SK-N-MC (cell line): ENCODE measurements at places on chromosomes 11 and 22.

GRCh38 chr11:120224972-120225909 is 14.4 kb downstream of the OAF start:
- DNase-seq, result no peak

- DNase-seq, result no peak
Observed at GRCh38 chr22:23216461-23217170, 36.3 kb downstream of the BCR start.

DNA sequence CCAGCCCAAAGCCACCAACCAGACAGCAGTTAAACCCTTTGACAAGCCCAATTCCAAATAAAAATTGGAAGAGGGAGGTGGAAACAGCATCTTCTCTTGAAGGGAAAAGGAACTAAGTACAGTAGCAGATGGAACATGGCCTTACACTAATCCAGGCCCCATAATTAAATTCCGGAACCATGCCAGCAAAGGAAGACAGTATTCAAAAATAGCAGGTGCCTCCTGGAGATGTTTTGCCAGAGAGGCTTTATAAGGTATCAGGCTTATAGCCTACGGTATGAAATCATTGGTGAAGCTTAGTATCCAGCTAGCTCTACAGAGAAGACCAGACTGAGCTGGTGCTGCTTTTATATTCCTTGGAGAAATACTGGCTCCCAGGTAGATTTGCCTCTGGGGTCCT is 344.1 kb upstream of the API5 start:
- DNase-seq, result no peak

DNA sequence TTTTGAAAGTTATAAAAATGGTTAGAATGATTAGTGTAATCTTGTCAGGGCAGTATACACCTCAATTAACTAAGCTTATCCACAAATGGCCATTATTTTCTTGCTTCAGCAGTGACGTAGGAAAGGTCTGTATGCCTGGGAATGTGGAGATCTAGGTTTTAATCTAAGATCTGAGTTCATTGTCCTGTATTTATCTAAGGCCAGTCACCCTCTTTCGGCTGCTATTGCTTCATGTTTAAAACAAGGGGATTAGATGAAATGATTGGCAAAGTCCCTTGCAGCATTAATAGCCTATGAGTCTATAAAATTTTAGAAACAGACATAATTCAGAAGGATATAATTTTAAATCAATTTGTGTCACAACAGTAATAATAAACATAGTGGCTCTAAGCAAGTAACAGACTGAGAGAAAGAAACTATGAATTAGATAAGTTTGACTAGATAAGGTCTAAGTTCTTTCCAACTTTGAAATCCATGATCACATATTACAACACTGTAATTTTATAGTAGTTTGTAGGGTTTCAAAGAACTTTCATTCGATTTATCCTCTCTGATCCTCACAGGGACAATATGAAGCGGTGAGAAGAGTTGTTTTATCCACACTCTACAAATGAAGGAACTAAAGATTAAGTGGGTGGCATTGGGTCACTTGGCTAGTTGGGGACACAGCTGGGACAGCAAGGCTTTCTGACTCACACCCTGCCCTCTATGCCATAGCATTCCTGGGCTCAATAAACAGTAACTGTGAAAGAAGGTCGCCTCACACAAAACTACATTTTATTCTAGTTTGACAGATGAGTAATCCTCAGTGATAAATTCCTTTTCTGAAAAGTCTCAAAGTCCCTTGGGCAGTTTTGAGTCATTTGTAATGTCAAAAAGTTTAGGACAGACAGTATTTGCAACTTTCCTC is 60.6 kb upstream of the RDX start:
- no peak for DNase-seq

- no peak for DNase-seq
Observed at GRCh38 chr22:36577019-36577418, 48.1 kb upstream of the EIF3D start.

- DNase-seq, result no peak
Observed at GRCh38 chr11:107359701-107360100, 97.9 kb downstream of the CWF19L2 start.

DNA sequence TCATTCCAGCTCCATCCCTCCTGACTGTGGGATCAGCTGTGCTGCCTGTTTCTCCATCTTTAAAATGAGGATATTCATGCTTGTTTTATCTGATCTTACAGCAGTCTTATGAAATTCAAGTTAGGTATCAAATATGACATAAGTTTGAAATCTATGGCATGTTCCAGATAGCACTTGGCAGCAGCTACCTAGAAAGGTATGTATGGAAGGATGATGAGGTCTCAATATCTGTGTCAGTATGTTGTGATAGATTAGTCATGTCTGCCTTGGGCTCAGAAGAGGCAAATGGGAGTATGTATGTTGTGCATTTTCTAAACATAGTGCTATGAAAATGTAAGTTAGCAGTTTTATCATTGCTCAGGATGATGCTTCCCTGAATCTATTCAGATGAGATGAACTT is 122.1 kb downstream of the NAV2 start:
- no peak for DNase-seq

GRCh38 chr11:76794371-76795289 is 11.5 kb downstream of the TSKU start:
- DNase-seq, result no peak

DNA sequence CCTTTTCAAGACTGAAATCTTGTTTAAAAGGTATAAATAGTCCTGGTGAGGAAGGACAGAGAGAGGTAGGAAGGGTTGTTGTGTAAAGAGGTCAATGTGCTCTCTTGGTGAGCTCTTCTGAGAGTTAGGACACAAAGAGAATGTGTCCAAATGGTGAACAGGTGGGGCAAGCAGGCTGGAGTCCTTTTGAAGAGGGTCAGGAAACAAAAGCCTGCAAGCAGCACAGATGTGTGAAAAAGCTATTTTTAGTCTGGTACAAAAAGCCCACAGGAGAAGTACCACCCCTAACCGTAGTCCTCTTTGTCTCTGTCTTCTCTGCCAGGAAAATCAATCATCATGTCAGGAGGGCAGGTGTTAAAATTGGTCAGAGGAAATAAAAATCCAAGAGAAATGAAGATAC is 54.4 kb upstream of the SYN3 start:
- DNase-seq, result no peak

DNA sequence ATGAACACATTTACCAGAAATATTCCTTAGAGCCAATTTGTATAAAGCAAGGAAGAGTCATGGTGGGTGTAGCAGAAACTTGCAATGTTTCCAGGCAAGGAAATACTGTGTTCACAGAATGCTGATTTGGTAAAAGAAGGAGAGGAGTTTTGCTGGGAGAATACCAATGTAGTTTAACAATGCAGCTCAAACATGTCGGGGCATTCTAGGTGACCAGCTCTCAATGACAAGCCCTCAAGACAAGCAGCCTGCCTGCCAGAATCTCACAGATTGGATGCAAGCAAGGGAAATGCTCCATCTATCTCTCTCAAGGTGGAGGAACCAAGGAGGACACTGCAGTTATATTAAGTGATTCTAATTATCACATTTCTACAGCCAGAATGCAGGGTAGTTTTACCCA is 190.4 kb downstream of the MAML2 start:
- DNase-seq, result no peak

- no peak for DNase-seq
Observed at GRCh38 chr11:27241311-27242122, 121.5 kb downstream of the CCDC34 start.

DNA sequence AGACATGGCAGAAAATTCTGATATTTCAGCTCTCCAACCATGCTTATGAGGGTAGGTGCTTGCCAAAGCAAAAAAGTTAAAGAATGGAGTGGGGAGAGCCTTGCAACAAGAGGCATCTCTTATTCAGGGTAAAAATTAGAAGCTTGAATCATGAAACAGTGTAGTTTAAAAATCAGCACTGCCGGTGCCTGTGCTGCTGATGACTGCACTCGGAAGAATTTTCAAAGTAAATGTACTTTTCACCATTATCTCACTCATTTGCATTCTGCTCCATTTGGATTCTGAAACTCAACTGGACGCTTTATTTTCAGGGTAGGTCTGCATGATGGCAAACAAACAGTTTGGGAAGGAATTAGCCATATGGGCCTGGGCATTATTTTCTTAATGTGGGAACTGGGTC is 126.3 kb downstream of the KIRREL3 start:
- no peak for DNase-seq

DNA sequence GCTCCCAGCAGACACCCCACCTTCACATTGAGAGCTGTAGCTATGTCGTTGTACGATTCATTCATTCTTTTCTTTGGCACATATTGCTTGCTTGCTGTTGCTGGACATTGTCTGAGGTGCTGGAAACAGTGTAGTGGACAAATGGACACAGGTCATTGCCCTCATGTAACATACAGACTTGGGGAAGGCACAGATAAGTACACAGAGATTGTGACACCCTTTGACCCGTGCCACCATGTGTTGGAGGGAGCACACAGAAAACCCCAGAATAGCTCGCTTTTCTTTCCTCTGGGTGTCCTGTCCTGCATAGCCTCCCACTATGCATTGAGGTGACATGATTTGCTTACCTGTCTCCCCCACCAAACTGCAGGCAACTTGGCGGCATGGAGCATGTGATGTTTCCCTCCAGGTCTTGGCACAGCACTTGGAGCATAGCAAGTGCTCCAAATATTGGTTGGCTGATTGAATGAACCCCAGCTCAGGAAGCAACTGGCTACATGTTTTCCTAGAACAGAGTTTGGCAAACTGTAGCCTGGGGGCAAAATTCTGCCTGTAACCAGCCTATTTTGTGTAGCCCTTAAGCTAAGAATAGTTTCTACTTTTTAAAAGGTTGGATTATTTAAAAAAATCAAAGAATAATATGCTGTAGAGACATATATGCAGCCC is 30.9 kb upstream of the NECTIN1 start:
- no peak for DNase-seq

DNA sequence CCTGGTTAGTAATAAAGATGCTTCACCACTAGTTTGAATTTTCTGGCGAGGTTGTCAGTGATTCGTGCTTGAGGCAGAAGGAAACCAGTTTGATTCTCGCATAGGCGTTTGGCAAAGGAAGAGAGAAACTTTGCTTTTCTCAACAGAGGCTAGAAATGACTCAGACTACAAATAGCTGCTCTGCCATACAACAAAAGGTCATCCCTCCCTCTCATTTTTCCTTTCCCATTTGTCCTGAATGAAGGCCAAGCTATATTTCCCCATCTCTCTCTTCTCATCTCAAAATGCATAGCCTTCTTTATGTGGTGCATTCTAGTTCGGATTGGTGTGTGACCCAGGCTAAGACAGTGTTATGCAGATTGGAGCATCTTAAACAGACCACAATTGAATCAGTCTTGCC is 741.4 kb downstream of the NTM start:
- DNase-seq, result no peak

GRCh38 chr11:64880240-64881001 is 2.0 kb upstream of the EHD1 start:
- DNase-seq, result no peak

- no peak for DNase-seq
Observed at GRCh38 chr11:2697866-2698265, 1.9 kb downstream of the KCNQ1OT1 start.

DNA sequence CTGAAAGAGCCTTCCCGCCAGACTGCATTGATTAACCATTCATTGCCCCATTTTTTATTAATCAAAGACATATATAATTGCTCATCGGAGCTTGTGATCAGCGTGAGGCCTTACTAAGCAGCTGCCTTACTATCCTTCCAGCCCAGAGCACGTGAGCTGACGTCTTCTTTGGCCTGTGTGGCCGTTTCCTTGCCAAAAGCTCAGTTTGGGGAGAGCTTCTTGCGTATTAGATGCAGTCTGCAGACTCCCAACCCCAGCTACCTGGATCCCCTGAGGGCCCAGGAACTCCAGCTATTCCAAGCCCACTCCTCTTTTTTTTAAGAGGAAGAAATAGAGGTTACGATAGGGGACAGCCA is 784 bp upstream of the SLC43A3 start:
- DNase-seq, result no peak

DNA sequence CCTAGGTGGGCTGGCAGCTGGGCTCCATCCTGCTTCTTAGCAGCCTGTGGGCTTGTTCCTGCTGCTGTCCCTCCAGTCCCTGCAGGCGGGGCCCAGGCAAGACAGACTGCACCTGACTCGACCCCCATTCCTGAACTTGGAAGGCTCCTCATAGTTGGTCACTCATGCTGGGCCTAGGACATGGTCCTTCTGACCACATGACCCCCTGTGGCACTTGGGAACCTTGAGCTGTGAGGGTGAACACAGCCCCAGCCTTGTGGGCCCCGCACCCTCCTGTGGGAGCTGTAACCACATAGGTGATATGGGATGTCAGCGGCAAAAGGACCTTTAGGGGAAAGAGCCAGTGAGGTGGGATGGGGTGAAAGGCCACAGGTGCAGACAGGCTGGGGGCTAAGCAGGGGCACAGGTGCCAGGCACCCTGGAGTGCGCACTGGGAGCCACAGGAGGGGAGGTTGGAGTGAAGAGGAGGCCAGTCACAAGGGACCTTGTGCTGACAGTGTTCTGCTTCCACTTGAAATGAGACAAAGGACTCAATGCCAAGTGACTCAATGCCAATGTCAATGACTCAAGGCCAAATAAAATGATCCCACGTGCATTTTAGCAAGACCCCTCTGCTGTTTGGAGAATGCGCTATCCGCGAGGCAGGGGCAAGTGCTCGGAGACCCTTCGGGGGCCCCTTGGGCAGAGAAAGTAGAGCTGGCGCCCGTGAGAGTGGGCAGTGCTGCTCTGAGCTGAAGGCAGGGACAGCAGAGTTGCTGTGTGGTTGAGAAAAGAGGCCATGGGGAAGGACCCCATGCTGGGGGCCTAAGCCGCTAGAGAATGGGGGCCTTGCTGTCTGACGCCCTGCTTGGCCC is 90.7 kb downstream of the MORC2 start:
- no peak for DNase-seq

GRCh38 chr22:44102121-44102520 is 78.0 kb downstream of the PARVB start:
- no peak for DNase-seq

- no peak for DNase-seq
Observed at GRCh38 chr11:66285250-66285947, 3.5 kb downstream of the YIF1A start.

GRCh38 chr11:83157594-83158356 is 844 bp downstream of the PCF11 start:
- DNase-seq, result no peak

- DNase-seq, result no peak
Observed at GRCh38 chr22:27518531-27519340, 282.8 kb downstream of the MN1 start.

GRCh38 chr22:43889201-43889859 is 2.5 kb downstream of the PNPLA5 start:
- DNase-seq, result no peak

GRCh38 chr11:115324581-115325432 is 179.4 kb downstream of the CADM1 start:
- no peak for DNase-seq

GRCh38 chr11:45079943-45080719 is 66.3 kb upstream of the PRDM11 start:
- DNase-seq, result no peak

DNA sequence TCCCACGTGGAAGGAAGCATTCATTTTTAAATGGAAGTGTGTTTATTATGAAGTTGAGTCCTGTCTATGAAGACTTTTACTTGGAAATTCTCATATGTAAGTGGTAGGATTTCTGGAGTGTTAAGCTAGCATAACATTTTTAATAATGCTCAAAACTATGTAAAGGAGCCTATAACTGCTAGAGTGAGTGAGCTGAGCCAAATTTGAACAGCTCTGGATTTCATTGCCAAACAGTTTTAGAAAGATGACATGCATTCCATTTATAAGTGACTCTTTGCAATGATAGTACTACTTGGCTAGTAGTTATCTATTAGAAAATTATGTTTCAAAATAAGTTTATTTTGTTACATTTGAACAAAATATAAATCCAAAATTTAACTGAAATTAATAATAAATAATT is 721.2 kb downstream of the LUZP2 start:
- DNase-seq, result no peak
